NCI-H1105 (cell line): ENCODE measurements at places on chromosomes 5 and 9.
A peak's percentile ranks its signal among the peaks of the same experiment; 100 is the strongest.

GRCh38 chr5:133957080-133957479 lies 11.3 kb downstream of the C5orf15 start:
- DNase-seq: no peak

- no peak for DNase-seq
Measured at GRCh38 chr5:55231029-55231918, 2.1 kb downstream of the CCNO start.

DNA sequence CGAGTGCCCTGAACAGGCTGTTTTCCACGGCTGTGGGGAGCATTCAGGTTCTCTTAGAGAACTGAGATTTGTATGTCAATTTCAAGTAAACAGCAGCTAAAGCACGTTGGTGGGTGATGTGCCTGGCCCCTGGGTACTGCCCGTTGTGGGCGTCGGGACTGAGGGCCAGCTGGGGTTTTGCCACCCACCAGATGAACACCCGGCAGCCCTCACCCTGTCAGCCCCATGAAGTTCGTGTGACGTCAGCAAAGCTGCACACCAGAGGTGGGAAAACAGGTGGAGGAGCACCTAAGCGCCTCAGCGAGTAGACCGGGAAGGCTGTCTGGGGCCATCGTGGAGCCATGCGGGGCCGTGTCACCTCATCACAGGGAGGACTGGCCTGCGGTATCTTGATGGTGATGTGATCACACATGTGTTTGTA lies 9.2 kb downstream of the CEP72 start:
- no peak for DNase-seq

GRCh38 chr9:135608999-135609317 lies 30.4 kb downstream of the GLT6D1 start:
- no peak for DNase-seq

- DNase-seq: peak; percentile 22
Measured at GRCh38 chr9:34651876-34652601, at the start of gene IL11RA. TSS of gene IL11RA (plus strand) at chr9:34652185. CDS start at chr9:34655218, 3,033 bp downstream.

DNA sequence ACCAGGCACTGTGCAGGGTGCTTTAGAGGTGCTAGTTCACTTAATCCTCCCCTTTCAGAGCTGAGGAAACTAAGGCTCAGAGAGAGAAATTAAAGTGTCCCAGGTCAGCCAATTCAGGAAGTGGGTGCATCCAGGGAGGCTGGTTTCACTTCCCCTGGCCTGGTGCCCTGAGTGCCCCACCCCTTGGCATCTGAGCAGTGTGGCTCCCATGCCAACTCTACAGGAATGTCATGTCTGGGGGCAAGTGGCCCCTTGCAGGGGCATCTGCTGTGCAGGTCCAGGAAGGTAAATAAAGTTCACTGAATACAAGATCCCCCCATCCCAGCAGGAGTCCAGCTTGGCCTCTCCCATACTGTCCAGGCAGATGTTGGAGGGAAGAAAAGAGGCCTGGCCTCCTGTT lies 4.4 kb upstream of the N4BP3 start:
- DNase-seq: no peak

DNA sequence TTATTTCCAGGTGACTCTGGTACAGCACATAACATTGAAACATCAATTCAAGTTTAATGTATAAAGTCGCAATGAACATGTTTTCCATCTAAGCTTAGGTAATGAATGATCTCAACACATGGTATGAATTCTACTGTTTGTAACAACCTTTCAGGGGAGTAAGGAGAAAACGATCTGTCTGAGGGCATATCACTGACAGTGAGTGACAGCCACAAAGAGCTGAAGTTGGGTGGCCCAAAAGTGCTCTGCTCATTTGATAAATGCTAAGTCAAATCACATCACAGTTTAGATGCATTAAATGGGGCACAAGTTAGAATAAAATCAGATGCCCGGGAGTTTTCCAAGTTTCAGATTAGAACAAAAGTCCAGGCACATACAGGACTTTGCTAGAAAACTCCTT lies 1.2 kb downstream of the FANCC start:
- DNase-seq: no peak
